ENCODE measurements at places on chromosomes 3 and 15.
A peak's percentile ranks its signal among the peaks of the same experiment; 100 is the strongest.

DNA sequence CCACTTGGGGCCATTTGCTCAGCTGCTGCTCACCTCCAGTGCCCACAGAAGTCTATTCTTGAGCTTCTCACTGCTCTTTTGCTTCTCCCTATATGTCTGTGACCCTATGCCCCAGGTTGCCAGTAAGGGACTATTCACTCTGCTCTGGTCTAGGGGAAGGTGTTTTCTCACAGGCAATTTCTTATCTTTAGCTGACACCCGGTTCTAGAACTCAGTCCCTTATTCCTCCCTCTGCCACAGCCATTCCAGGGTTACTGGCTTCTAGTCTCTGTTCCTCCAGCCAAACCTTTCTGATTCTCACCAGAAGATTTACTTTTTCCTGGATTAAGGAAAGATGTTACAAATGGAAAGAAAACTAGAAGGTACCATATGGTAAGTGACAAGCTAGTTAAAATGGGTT is 574.0 kb downstream of the NTRK3 start:
- DNase-seq, result no peak

- DNase-seq, result peak; percentile 27
Measured at GRCh38 chr3:44468572-44469520, 8.6 kb downstream of the ZNF445 start.

DNA sequence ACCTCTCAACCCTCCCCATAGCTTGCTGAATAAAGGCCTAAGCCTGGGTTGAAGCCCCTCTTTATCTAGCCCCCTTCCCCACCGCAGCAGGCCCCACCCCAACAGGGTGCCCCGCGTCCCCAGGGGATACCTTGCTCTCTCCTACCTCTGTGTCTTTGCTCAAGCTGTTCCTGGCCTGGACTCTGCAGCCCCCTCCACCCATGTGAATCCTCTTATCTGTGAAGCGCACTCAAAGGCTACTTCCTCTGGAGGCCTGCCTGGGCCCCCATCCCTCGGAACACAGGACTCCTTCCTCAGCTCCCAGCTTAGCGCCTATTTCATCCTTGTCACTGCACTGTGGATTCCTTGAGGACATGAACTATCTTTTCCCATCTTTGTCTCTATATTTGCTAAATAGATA is 61.4 kb upstream of the HERC1 start:
- DNase-seq, result no peak

GRCh38 chr3:23396746-23397145 is 193.6 kb downstream of the UBE2E2 start:
- DNase-seq, result no peak

DNA sequence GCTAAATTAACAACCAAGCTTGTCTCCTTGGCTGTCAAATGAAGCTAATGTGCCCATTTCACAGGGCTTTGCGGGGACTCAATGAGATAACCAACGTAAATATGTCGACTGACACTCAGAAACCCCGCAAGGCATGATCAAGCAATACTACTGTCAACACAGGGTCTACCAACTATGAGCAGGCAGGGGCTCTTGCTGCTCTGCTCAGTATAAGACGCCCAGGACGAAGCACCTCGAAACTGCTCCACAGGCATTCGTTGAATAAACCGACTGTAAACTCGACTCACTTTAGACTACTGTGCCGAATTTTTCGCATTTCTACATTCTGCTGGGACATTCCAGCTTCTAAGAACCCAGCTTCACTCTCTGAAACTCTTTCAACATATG is 55.0 kb downstream of the FEZF2 start:
- no peak for DNase-seq

DNA sequence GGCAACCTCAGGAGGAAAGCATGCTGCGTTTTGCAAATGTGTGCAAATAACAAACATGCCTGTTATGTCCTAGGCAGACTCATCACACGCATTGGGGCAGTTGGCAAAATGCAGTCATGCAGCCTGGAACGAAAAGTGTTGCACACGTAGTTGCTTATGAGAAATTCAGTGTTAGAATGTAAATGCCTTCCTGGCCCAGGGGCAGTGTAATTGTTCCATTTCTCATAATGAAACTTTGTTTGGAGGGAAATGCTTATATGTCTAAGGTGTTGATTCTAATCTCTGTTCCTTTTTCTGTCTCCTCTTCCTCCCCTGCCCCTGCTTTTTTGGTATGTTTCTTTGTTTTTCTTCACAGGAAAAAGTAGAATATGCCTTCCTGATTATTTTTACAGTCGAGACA is 156.0 kb downstream of the CACNA1D start:
- DNase-seq, result no peak

- DNase-seq, result no peak
Measured at GRCh38 chr3:161107311-161107710, 2.2 kb upstream of the B3GALNT1 start.

DNA sequence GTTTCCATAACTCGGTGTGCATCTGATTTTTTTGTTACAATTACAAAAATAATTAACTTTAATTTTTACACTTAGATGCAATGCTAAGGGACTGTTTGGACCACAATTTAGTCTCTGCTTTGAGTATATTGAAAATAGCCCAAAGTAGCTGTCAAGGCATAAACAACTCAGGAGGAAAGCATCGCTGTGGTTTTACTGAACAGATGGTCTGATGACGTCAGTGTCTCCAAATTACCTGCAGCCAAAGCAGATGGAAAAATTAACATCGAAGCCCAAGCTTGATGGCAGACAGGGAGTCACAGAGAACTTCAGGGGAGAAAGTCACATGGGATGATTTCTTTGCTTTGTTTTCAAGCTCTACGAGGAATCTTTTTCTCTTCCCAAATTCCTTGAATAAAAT is 83.1 kb upstream of the PLCL2 start:
- peak; percentile 40 for DNase-seq

- no peak for DNase-seq
Measured at GRCh38 chr3:77931255-77932009, 891.5 kb downstream of the ROBO2 start.

All from M059J (cell line).